ENCODE measurements at places on chromosomes 3 and 15.

DNA sequence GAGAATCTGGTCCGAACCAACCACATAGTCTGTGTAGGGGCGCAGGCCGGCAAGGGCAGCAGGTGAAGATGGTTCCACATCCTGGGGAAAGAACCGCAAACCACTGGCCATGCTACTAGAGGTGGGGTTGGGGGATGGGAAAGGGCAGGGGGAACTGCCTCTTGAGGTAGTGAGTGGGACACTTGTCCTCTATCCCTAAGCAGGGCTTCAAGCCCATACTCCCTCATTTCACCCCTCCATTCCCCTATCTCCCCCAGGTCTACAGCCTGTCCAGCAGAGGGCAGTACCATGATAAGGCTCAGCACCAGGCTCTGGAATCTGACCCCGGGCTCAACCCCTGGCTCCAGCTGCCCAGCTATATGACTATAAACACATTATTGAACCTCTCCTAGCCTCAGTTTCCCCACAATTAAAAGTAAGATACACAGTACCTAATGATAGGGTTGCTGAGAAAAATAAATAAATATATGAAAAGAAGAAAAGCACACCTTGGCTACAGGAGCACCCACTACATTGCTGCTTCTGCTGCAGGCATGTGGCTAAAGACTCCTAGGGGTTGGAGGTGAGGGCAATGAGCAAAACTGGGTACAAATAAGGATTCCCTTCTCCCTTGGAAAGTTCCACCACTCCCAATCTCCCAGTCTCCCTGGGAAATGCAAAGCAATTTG lies 6.3 kb downstream of the GORASP1 start:
- peak; percentile 76 for DNase-seq

- DNase-seq = no peak
Observed at GRCh38 chr3:149095487-149095886, 9.2 kb upstream of the HLTF start.

DNA sequence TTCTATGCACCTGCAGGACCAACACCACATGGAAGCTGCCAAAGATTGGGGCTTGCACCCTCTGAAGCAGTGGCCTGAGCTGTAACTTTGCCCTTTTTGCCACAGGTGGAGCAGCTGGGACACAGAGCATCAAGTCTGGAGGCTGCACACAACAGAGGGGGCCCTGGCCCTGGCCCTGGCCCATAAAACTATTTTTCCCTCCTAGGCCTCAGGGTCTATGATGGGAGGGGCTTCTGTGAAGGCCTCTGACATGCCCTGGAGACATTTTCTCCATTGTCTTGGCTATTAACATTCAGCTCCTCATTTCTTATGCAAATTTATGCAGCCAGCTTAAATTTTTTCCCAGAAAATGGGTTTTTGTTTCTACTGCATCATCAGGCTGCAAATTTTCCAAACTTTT lies 335.5 kb downstream of the ARPP21 start:
- no peak for DNase-seq

DNA sequence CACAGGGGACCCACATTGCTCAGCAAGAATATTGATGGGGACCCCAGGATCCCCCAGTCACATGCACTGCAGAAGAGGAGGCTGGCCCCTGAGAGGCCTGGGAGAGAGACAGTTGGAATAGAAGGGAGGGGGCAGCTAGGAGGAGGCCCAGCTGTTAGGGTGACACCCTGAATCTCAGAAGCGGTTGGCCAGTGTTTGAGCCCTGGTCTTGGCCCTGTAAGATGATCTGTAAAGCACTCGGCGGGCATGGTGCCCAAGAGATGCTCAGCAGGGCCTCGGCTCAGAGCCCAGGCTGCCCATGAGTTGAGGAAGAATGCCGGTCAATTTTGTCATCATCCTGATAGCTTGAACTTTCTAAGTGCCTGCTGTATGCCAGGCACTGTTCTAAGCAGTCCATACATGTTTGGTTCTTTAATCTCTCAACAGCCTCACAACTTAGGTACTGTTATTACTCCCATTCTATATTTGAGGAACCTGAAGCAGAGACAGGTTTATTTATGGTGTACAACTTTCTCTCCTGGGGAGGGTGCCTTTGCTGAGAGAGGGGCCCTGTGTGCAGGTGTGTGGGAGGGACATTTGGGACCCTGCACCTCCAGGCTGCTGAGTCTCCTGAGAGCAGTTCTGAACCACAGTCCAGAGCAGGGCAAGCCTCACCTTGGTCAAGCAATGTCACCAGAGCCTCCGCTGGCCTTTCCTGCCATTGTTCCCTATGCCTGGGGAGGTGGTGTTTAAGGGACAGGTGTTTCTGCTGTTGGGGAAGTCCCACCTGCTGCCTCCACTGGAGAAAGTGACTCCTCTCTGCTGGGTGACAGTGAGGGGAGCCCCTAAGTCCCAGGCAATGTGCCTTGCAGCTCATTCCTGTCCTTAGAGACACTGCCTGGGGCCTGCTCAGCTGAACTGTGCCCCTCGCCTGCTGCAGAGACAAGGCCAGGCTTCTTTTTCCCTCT lies 26.0 kb downstream of the SLC6A6 start:
- DNase-seq = no peak

DNA sequence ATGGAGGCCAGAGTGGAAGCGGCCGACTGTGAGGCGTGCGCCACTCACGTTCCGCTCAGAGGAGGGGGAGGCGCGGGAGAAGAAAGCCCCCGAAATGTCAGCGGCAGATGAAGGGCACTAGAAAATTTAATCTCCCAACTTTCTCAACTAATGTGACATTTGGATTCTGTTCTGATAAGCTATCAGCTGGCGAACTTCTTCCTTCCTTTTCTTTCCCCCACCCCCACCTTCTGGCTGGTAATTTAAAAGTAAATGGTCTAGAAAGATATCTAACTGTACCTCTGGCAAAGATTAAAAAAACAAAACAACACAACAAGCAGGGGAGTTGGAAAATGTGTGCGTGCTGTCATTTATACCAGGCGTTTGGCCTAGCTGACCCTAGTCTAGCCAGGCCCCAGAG lies 26.4 kb upstream of the TMEM115 start:
- no peak for DNase-seq

DNA sequence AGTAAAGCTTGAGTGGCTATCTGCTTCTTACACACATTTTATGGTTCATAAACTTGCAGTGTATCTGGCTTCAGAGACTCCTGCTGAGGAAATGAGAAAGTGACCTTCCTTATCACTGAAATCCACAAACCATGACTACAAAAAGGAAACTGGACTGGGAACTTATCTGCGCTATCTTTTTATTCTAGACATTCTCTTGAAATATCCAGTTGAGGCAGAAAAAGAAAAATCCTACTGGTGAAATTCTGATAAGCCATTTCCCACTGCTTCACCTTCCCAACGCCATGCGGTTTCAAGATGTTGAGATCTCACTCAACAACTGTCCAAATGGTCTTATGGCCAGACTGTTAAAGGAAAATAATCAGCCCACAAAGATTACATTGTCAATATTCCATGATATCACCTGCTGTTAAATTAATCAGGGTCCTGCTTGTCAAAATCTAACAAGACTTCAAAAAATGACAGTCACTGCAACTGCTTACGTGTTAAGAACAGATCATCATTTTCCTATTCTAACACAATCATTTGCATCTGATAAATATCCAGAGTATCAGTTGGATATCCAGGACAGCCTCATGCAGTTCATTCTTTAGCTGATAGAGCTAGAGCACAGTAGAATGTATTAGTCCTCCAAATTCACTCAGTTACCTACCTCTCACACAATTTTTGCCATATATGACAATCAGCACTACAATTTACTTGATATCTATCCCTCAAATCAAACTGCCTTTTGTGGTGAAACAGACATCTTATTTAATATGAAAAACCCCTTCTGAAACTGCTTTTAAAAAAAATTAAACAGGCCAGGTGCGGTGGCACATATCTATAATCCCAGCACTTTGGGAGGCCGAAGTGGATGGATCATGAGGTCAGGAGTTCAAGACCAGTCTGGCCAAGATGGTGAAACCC lies 538.1 kb downstream of the MAGI1 start:
- no peak for DNase-seq

- DNase-seq = no peak
Observed at GRCh38 chr15:54659646-54660045, 537.1 kb downstream of the RSL24D1 start.

DNA sequence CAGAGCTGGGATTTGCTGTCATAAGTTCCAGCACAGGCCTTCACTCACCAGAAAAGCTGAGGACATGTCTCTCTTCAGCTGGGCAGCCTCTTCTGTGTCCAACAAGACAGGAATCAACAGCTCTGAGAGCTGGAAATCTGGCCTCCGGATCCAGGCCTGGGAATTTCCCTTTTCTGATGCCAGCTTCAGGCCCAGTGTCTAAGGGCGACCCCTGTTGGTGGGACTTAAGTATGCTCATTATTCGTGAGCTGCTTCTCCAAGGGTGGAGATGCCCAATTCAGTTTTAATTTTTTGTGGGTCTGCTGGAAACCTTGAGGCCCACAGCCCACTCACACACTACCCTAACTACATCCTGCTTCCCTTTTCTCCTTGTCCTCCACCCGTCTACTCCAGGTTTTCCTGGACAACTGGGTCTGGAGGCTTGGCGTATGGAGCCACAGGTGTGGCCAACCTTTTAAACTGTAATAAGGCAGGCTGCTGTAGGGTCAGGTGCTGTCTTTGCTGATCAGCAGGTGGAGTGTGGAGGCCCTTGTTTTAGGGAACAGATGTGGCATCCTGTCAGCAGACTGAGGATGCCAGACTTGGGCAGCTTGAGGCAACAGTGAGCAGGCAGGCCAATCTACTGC lies 2.6 kb upstream of the CEMIP start:
- DNase-seq = peak; percentile 78

- no peak for DNase-seq
Observed at GRCh38 chr3:55623786-55624185, 136.7 kb upstream of the WNT5A start.

GRCh38 chr3:141814375-141814774 lies 51.2 kb downstream of the GRK7 start:
- no peak for DNase-seq

- DNase-seq = no peak
Observed at GRCh38 chr3:138220788-138221187, 33.7 kb downstream of the ARMC8 start.
